ENCODE measurements at places on chromosomes 2 and 18.
A peak's percentile ranks its signal among the peaks of the same experiment; 100 is the strongest.

- no peak for DNase-seq
Measured at GRCh38 chr2:222108957-222109585, 189.7 kb downstream of the PAX3 start.

DNA sequence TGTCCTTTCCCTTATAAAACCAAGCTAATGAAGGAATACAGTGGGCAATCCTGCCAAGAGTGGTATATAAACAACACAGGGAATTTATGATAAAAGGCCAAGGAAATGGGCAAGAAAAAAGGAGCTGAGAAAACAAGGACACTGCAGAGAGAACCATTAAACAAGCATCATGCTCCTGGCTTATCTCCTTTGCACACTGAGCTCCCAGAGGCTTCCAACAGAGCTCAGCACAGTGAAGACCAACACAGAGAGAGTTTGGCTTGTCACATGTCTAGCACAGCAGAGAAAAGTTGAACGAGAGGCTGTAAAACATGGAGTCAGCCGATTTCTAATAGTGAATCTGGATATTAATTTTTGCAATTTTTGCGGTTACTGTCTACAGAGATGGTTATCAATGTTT is 68.0 kb upstream of the KLF7 start:
- DNase-seq = no peak

- DNase-seq = no peak
Measured at GRCh38 chr2:3034856-3035255, 342.8 kb downstream of the EIPR1 start.

GRCh38 chr2:203814661-203815540 is 52.7 kb upstream of the CTLA4 start:
- peak; percentile 80 for DNase-seq

GRCh38 chr2:109029490-109030201 is 40.6 kb upstream of the EDAR start:
- DNase-seq = no peak

DNA sequence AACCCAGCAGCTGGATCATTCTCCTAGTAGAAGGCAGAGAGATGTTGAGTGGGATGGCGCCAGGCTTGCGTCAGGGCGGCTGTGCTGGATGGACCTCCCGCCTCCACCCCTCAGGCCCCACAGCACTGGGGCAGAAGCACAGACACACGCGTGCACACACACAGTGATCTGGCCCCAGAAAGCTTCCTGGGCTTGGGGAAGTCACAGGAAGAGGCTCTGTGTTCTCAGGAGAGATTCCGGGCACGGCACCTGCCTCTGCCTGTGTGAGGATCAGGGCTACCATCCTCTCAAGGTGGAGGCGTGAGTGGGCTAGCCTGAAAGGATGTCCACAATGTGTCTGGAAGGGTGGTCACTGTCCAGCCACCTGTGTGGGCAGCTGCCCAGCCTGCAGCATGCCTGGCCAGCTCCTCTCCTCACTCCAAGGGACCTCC is 229.8 kb upstream of the HS6ST1 start:
- no peak for DNase-seq

DNA sequence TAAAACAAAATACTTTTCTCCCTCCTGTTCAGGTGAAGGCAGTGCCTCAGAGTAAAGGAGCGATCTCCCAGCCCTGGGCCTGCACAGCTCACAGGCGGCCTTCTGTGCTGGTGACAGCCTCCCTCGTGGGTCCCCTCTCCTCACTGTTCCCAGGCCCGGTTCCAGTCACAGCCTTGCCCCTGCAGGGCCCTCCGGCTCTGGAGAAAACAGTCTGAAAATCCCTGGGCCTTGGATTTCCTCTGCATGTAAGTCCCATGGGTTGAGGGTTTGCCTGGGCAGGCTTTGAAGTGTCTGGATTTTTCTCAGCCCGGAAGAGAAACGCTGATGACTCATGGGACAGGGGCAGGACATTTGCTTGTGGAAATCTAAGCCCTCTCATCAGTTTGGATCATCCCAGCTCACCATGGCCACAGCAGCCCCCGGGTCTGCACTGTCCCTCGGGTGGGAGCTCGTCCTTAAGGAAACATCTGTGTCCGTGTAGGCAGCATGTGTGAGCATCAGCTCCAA is 186.1 kb upstream of the RAB12 start:
- DNase-seq = peak; percentile 74

DNA sequence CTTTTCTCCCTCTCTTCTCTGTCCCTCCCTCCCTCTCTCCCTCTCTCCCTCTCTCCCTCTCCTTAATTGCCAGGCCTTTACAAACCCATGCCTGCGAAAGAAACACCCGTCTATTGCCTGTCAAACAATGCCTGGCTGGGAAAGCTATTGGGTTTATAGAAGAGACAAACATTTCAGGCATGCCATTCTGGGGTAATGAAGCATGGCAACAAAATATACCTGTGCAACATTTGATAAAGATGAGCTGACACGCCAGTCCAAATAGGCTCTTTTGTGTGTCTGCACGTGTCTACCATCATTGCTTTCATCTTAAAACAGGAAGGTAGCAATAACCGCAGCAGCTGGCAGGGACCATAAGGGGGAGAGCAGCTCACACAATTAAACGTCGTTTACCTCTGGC is 282.1 kb downstream of the ZNF516 start:
- DNase-seq = no peak

DNA sequence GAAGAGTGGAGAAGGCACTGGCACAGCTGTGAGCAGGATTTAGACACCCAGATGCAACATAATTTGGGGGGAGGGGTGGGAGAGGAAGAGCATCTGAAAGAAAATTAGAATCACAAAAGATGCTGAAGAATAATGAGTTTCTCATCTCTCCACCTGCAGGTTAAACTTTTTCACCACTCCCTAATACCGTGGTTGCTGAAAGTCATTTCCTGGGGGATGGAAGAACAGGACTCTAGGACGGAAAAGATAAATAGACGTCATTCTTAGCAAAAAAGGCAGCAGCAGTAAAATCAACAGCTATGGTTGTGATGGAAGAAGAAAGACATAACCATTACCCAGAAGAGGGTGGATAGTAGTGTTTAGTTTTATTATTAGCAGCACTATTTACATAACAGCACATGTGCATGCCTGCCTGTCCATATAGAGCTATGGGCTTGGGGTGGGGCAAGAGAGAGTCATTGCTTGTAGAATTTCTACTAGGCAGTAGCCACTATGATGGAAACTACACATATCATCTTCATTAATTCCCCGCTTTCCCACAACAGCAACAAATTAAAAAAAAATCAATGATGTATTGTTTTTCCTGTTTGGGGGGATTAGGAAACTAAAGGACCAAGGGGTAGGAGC is 212.2 kb downstream of the TRIB2 start:
- no peak for DNase-seq

DNA sequence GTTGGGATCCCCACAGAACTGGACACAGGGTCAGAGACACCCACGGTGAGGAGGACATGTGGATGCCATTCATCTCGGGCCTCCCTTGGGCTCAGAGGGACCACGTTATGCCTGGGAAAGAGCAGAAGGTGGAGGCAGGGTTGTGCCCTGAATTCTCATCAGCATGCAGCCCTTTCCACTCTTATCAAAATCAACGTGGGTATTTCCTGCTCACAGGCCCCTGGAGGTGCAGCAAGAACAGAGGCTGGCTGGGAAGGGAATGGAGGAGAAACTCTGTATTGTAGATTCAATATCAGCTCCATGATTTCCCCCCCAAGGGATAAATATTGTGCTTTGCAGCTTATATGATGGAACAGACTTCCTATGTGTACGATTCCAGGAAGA is 90.9 kb downstream of the SETBP1 start:
- DNase-seq = no peak

- no peak for DNase-seq
Measured at GRCh38 chr2:240597419-240598181, 11.1 kb downstream of the CAPN10 start.

- DNase-seq = no peak
Measured at GRCh38 chr2:238988752-238989151, 140.9 kb downstream of the TWIST2 start.

GRCh38 chr2:226684563-226684959 is 115.1 kb downstream of the IRS1 start:
- DNase-seq = no peak

- DNase-seq = no peak
Measured at GRCh38 chr18:31199190-31199769, 36.6 kb upstream of the DSC1 start.

GRCh38 chr2:133711201-133711600 is 142.9 kb upstream of the NCKAP5 start:
- no peak for DNase-seq

DNA sequence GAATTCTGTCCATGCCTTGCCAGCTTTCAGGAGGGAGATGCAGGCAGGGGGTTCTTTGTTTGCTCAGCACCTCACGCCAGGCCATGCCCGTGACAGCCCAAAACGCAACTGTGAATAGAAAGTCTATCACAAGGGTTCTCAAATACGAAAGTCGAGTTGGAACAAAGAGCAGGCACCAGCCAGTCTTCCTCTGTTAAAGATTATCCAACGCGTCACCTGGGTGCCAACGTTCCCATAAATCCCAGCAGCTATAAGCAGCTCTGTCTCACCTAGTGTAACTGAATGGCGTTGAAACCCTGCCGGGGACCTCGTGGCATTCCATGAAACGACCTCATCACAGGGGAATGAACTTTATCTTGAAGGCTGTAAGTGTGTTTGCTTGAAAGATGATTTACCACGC is 84.8 kb upstream of the GATA6 start:
- DNase-seq = no peak

DNA sequence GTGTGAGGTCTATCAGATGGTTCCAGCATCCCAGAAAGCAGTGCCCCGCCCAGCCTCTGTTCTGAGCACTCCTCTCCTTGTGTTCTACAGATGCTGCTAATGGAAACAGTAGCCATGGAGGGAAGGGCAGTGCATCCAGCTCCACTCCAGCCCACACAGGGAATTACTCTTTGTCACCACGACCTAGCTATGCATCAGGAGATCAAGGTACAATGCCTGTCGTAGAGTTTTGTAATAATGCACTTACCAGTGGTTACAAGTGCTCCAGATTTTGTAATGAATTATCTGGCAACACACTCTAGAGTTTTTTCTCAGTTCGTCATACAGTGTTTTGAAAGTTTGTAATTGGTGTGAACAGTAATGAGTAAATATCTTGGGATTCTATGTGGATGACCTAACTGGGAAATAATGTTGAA is 161.1 kb downstream of the ESCO1 start:
- DNase-seq = peak; percentile 48

DNA sequence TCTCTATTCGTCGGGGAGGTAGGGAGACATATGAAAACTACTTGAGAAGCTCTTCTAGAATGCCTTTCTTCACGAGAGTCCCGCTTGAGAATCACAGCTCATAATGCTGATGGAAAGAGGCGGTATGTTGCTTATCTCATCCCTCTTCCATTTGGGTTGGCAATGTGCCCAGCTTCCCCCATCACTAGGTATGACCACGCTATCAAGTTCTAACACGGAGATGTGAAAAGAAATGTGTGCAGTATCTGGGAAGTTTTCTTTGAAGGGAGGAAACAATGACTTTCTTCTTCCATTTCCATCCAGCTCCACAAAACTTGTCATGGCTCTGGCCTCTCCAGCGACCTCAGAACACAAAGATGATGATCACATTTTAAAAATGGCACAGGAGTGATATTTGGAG is 742.4 kb downstream of the DCDC2C start:
- no peak for DNase-seq

- no peak for DNase-seq
Measured at GRCh38 chr18:72630991-72631390, 86.8 kb upstream of the CBLN2 start.

All from myocyte (in vitro differentiated cells).